ENCODE measurements at places on chromosomes 2 and 18.
A peak's percentile ranks its signal among the peaks of the same experiment; 100 is the strongest.

DNA sequence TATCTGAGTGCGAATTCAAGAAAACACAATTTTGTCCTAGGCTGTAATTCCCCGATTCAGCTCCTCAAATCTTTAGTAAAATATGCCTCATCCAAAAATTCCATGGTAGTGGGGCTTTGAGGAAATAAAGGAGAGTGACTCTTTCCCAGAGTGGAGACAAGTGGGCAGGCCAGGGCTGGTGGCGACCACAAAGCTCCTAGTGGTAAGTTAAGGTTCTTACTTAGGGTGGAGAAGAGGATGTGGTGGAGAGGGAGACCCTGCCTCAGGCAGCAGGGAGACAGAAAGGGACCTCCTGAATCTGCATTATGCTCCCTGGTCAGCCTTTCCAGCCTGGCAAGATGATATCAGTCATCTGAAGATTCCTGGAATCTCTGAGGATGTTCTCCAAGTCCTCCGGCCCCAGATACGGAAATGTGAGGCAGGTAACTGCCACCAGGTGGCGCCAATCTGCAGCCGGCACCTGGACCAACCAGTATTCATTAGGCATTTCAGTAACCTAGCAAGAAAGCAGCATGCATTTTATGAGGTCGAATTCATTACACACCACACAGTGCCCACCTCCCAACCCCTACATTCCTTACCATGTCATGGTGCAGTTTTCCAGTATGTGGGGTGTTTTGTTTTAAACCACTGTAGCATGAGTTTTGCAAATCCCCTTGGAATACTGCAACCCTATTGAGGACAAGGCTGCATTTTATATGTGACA is 106.4 kb downstream of the POLE4 start:
- DNase-seq: peak; percentile 61

DNA sequence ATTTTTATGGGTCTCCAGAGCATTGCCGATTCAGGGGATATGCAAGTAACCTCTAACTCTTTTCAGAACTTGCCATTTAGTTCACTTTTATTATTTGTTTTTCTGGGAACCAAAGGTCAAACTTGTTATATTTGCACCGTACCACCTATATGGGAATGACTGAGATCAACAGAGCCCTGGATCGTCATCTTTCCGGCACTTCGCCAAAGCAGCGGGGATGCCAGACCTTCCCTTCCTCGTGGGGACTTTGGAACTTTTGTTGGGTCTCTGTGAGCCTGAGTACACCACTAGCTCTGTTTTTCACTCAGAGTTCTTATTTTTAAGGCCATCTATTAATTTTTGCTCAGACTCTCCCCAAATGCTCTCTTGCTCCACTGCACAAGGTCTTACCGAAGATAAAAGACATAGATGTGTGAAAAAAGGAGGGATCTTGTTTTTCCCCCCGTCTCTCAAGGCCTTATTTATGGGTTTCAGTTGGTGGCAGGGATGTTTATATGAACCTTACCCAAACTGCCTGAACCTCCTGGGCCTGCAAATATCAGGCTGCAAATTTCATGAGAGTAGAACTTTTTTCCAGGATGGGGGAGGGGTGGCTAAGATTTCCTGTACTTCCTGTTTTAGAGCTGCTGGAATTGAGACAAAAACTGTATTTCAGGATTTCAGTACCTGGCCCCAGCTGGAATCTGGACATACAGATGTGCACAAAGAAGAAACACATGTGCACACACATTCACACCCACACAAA is 350.3 kb downstream of the HRH4 start:
- no peak for DNase-seq

DNA sequence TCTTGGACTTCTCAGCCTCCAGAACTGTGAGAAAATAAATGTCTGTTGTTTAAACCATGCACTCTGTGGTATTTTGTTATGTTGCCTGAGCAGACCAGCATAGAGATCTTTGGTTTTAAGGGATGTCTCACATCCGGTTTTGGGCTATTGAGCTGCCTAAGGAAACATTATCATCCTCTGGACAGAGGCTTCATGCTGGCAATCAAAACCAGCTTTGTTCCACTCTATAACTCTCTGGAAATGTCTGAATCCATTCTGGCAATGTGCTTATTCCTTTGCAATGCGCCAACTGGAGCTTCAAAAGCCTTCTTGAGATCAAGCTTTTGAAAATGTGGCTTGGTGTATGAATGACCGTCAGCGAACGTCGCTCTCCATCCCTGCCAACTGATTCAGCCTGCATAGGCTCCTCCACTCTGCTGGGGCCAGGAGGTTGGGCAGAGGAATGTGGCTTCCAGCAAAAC is 183.6 kb upstream of the MGAT5 start:
- DNase-seq: no peak

DNA sequence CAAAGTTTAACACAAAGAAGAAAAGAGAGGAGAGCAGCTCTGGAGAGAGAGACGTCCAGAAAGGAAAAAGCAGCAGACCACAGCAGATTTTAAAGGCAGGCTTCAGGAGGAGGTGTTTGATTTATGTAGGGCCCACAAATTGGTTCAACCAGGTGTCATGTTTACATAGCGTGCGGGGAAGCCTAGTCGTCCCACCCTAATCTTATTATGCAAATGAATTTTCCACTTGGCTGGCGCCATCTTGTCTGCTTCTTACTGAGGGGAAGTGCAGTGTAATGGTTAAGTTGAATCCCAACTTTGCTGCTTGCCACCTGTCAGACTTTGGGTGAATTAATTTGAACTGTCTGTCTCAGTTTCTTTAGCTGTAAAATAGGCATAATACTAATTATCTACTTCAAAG is 282.4 kb upstream of the CYRIA start:
- no peak for DNase-seq

DNA sequence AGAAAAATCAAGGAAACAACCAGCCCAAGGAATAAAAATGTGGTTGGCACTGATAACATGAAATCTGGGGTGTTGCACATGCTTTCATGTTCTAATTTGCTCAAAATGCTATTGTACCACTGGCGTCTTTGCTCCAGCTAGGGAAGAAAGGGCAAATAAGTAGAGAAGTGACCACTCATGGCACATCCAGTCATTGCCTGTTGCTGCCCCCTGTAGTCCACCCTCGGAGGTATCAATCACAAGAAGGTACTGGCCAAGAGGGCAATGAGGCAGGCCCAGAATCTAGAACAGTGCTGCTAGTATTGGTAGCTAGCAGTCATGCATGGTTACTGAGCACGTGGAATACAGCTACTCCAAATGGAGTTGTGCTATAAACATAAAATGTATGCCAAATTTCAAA is 213.4 kb downstream of the CDCA7 start:
- DNase-seq: no peak

DNA sequence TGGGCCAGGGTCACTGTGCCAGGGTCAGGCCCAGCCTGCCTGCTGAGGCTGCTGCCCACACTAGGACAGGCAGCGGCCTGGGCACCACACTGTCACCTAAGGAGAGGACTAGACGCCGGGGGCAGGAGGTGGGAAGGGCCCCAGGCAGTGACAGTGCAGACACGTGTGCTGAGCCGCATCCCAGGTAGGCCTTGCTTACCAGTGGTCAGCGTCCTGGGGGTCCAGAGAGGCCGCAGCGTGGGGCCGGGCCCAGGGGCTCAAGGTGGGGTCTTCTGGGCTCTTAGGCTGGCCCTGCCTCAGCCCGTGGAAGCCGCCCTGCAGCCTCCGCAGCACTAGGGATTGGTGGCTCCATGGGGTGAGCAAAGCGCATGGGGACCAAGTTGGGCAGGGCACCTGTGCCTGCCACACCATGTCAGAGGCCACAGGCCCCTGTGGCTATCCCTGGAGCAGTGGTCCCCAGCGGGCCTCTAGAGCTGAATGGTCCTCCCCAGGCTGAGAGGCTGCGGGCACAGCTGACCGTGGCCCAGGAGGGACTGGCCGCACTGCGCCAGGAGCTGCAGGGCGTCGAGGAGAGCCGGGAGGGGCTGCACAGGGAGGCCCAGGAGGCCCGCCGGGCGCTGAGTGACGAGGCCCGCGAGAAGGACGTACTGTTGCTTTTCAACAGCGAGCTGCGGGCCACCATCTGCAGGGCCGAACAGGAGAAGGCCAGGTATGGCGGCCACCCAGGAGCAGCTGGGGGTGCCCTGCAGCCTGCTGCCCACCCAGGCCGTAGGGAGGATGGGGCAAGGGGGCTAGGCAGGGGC is 35.2 kb upstream of the SNED1 start:
- DNase-seq: peak; percentile 55

DNA sequence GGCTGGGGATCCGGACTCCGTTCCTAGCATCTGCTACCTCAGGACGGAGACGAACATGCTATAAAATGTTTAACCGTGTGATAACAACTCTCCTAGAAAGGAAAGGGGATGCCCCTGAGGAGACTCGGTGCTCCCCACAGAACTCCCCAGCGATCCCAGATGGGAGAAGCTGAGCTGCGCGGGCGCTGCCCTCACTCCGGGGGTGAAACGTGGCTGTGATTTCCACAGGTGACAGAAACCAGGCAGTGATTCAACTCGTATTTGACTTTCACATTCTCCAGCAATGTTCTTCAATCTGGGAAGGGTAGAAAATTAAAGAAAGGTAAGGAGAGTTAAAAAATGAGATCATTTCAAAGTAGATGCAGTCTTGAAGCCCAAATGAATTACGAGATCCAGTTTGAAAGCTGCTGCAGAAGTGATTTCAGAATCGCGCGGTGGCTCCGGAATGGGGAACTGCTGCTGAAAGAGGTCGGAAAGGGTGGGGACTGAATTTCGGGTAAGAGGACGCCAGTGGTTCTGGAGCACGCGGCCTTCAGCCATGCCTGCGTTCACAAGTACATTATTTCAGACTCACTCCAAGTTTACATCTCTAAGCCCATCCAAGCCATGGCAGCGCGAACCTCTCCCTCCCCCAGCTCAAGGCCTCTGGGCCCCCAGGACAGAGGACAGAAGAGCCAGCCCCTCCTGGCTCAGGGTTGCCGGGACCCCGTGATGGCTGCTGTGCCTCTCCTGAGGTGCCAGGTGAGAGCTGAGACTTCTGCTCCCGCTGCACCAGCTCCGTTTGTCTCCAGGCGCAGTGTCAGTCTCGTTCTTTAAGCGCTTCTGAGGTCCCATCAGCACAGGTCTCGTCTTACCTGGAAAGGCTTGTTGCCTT is 39.5 kb downstream of the ADNP2 start:
- no peak for DNase-seq

- DNase-seq: no peak
Measured at GRCh38 chr18:44723411-44723810, 42.7 kb downstream of the SETBP1 start.

- DNase-seq: no peak
Measured at GRCh38 chr18:79416022-79416676, 20.4 kb downstream of the NFATC1 start.

GRCh38 chr18:44915661-44916060 is 235.0 kb downstream of the SETBP1 start:
- no peak for DNase-seq

DNA sequence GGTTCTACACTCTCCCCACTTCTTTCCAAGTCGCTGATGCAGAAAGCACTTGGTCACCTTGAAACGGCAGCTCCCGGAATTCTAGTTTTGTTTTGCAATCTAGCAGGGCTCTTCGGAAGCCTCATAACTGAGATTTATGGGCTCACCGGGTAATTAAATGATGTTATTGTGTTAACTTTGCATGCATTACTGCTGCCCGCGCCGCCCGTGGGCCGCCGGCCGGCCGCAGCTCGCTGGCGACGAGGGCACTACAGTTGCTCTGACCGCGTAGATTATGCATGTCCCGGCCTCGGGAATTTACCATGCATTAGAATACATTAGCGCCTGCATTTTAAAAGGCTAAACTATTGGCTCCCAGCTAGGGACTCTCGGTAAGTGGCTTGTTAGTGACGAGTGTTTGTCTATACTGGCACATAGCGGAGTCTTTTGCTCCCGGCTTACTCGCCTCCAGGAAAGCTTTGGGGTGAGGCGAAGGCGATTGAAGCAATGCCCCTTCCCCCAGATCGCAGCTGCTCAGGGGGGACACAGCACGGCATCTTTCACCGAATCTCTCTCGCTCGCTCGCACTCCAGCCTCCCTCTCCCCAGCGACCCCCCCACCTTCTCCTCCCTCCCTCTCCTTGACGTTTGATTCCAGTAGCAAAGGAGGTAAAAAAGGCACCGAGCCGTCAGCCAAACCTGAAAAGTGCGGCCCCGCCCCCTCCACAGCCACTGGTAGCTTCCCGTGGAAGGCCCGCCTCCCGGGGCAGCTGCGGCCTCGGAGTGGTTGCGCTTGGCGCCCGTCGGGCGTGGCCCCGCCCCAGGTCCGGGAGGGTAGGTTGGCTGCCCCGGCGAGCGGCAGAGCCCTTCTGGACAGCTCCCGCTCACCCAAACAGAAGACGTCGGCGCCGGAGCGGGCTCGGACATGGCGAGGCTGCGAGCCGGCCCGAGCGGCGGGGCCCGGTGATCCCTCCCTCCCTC is at the start of gene ONECUT2:
Gene ONECUT2, plus strand, starts transcription at position 839 of the 959 bp plus-strand sequence. CDS start 343 bp downstream, outside the sequence.
- peak; percentile 79 for DNase-seq

DNA sequence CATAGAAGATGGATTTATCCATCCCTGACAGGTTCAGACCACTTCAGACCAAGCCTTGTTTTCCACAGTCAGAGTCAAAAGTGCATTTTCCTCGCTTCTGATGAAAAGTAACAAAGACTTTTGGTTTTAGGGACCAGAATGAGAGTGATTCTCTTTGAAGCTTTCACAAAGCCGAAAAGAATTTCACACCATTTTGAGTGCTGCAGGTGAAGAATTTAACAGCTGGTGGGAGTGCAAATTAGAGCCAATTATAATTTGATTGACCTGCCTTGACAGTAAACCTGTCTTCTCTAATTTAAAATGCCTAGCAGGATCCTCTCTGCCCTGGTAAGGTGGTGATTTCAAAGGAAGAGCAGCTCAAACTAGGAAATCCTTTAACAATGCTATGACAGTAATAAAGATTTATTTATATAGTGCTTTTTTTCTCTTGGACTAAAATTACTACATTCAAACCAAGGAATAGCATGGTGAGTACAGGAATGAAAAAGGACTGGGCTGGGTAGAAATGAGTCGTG is 241.6 kb downstream of the HRH4 start:
- no peak for DNase-seq

GRCh38 chr2:38174646-38175423 is 98.9 kb upstream of the CYP1B1 start:
- DNase-seq: no peak

- DNase-seq: peak; percentile 69
Measured at GRCh38 chr18:74013955-74014354, 133.7 kb downstream of the FBXO15 start.

DNA sequence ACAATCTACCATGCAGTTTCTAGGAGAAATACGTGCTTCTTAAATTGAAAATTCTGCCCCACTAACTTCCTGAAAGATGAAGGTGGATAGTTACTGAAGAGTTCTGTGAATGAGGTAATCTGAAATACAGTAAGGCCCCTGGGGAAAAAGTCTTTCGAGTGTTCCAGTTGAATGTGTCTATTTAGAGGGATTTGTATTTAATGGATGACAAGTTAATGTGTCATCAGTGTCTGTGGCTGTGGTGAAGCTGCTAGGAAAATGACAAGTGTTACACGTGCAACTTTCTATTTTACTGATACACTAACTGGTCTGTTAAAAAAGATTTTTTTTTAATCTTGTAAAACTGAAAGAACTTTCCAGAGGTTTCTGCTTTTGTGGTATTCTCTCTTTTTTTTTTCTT is 384.6 kb downstream of the STK39 start:
- no peak for DNase-seq

GRCh38 chr2:28193630-28194403 is 198.8 kb upstream of the FOSL2 start:
- DNase-seq: no peak

- no peak for DNase-seq
Measured at GRCh38 chr2:206433686-206434085, 9.6 kb upstream of the ADAM23 start.

GRCh38 chr2:145290986-145291385 is 771.1 kb upstream of the ZEB2 start:
- DNase-seq: no peak

GRCh38 chr18:50492097-50492496 is 67.8 kb upstream of the MAPK4 start:
- no peak for DNase-seq
